ENCODE measurements at places on chromosomes 2 and 18. TPM values are rescaled to one million over a fixed set of nuclear protein-coding genes. Genes with fewer than 3 reads are reported as not detected.

The NEUROD1 gene
- not detected for total RNA-seq

The MAL gene
- 130 TPM for total RNA-seq

The IWS1 gene
- total RNA-seq: 39.6 TPM

The CNGA3 gene
- not detected for total RNA-seq

The NDUFS1 gene
- 33.9 TPM for total RNA-seq

The SP5 gene
- not detected for total RNA-seq

The HOXD8 gene
- not detected for total RNA-seq

The GREB1L gene
- not detected for total RNA-seq

The CRYBA2 gene
- not detected for total RNA-seq

The REG1A gene
- not detected for total RNA-seq

The GPR35 gene
- total RNA-seq: 11.0 TPM

DNA sequence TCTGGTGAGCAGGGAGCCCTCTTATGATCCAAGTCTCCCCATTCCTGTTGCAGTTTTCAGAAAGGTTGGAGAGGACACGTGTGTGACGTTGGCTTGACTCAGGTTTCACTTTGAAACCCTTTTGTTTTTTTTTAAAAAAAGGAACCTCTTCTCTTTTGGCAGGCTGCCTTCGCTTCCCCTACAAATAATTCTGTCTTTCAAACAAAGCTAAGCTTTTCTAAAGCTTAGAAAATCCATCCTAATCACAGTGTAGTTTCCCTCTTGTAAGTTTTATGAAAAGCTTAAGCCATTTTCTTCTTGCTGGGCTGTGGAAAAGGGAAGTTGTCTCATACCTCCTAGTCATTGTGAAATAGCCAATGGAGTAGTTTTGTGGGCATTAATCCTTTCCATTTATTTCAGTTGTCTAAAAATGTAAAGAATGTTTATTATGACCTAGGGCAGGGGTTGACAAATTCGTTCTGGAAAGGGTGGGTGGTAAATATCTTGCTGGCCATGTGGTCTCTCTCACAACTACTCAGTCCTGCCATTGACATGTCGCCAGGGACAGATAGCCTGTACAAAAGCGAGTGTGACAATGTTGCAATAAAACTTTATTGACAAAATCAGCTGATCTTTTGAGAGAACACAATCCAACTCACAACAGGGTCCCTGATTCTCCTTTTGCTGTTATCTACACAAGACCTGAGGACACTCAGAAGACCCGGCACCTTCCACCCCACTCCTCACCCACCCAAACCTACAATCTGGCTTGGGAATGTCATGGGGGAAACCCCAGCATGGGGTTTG is 878.8 kb downstream of the RNF144A start:
- H3K27me3 ChIP-seq: no peaks in the 10 kb centered on the region
- H3K36me3 ChIP-seq: no peaks in the 10 kb centered on the region
- no peak overlapping the region for H3K27ac ChIP-seq

GRCh38 chr2:239716536-239717318 is 308.4 kb downstream of the NDUFA10 start:
- H3K27me3 ChIP-seq: no peaks in the 10 kb centered on the region
- no peaks in the 10 kb centered on the region for H3K36me3 ChIP-seq
- no peak overlapping the region for H3K27ac ChIP-seq
- H3K4me1 ChIP-seq: no peaks in the 10 kb centered on the region

- no peak overlapping the region for H3K27ac ChIP-seq
- H3K36me3 ChIP-seq: no peaks in the 10 kb centered on the region
- H3K4me3 ChIP-seq: no peak overlapping the region
Observed at GRCh38 chr2:120566331-120567035, 169.2 kb upstream of the GLI2 start.

DNA sequence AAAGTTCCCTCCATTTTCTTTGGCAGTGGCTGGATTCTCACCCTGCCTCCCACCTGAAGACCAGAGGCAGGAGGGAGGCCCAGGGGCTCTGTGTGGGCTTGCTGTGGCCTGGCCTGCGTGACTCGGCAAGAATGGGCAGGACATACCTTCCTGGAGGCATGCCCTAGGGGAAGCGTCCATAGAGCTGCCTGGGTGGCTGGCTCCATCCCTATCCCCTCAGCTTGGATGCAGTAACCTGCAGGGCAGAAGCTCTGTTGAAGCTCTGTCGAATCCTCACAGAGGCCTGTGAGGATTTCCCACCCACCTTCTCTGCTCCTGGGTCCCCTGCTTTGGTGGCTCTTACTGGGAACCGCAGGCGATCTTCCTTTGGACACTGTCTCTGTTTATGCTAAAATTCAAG is 1.3 kb upstream of the PRSS56 start:
- H3K4me3 ChIP-seq: no peak overlapping the region
- H3K27me3 ChIP-seq: peaks cover 3% of the 10 kb centered on the region
- no peaks in the 10 kb centered on the region for H3K36me3 ChIP-seq
- DNase-seq: no peak
- no peak overlapping the region for H3K27ac ChIP-seq

- no peaks in the 10 kb centered on the region for H3K4me1 ChIP-seq
- H3K36me3 ChIP-seq: no peaks in the 10 kb centered on the region
- no peak for DNase-seq
- no peak overlapping the region for H3K4me3 ChIP-seq
- H3K27ac ChIP-seq: no peak overlapping the region
Observed at GRCh38 chr2:216920143-216920876, 60.4 kb upstream of the TNP1 start.

- no peaks in the 10 kb centered on the region for H3K36me3 ChIP-seq
- no peaks in the 10 kb centered on the region for H3K27me3 ChIP-seq
- no peak overlapping the region for H3K27ac ChIP-seq
Observed at GRCh38 chr2:144414324-144414845, 105.5 kb downstream of the ZEB2 start.

GRCh38 chr2:104873689-104874054 is 19.8 kb downstream of the POU3F3 start:
- peaks cover 8% of the 10 kb centered on the region for H3K4me1 ChIP-seq
- H3K36me3 ChIP-seq: no peaks in the 10 kb centered on the region

DNA sequence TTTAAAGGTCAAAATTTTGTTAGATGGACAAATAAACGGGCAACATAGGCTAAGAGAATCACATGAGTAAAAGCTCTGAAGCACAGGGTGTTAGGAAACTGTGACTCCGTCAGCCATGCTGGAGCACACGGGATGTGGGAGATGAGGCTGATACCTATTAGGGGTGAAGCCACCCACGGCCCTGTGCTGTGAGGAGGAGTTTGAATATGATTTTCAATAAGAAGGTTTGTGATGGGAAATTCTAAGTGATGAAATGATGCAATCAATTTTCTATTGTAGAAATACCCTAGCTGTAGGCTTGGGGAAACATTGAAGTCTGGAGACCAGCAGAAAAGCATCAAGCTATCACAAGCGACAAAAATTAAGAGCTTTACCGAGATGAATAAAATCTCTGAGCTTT is 431.3 kb downstream of the CMPK2 start:
- DNase-seq: no peak
- no peaks in the 10 kb centered on the region for H3K4me1 ChIP-seq
- no peaks in the 10 kb centered on the region for H3K36me3 ChIP-seq
- no peaks in the 10 kb centered on the region for H3K27me3 ChIP-seq
- H3K27ac ChIP-seq: no peak overlapping the region

DNA sequence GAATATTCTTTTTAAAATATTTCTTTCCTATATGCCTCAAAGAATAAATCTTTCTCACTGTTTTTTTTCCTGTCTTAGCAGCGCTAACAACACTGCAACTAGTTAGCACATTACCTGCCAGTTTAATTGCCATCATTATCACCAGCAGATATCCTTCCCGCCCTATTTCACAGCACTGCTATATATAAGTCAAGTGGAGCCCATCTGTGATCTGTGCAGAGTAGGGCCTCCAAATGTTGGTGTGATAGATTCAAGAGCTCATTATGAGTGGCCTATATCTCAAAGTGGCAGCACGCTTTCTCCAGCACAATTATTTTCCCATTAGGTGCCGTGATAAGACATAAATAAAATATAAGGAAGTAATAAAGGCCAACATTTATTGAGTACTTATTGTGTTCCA is 19.8 kb upstream of the RGPD4 start:
- no peaks in the 10 kb centered on the region for H3K27me3 ChIP-seq
- DNase-seq: no peak
- H3K4me3 ChIP-seq: no peak overlapping the region

GRCh38 chr2:189874586-189875320 is 90.5 kb downstream of the PMS1 start:
- H3K36me3 ChIP-seq: peaks cover 3% of the 10 kb centered on the region
- no peak overlapping the region for H3K4me3 ChIP-seq
- no peaks in the 10 kb centered on the region for H3K27me3 ChIP-seq
- no peak overlapping the region for H3K27ac ChIP-seq

DNA sequence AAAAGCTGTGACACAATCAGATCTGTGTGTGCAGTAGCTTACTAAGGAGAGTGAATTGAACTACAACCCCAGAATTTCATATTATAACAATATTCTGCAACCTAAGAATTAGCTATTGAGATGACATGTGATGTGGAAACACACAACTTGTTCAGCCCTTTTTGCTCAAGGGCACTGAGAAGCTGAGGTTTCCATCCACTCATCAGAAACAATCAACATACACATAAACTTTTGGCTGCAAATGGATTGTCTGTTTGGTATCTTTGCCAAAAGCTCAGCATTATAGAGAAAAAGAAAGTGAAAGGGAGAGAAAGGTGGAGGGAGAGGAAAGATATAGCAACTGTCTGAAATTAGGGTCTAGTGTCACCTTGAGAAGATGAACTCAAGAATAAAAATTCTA is 117.2 kb upstream of the KLF7 start:
- H3K4me1 ChIP-seq: no peaks in the 10 kb centered on the region
- no peaks in the 10 kb centered on the region for H3K36me3 ChIP-seq
- no peak overlapping the region for H3K27ac ChIP-seq
- H3K4me3 ChIP-seq: no peak overlapping the region

DNA sequence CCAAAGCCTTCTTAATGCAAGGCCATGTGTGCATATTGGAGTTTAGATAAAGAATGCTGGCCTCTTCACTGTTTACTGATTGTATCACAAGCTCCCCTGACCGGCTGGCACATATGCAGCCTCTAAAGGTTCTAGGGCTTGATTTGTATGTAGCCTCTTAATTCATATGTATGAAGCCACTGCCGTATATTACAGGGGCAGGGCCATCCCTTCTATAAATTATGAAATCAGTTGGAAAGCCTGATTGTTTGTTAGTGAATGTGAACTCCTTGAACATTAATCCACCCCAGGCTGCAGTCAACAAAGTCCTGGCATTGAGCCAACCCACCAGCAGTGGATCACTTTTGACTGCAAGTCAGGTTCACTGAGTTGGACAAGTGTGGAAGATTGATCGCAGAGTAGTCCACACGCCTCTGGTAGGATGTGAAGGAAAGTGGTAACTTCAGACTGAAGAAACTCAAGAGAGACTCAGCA is 61.6 kb upstream of the PARD3B start:
- H3K4me1 ChIP-seq: no peaks in the 10 kb centered on the region
- H3K36me3 ChIP-seq: no peaks in the 10 kb centered on the region
- DNase-seq: no peak
- H3K27me3 ChIP-seq: no peaks in the 10 kb centered on the region
- no peak overlapping the region for H3K4me3 ChIP-seq
- H3K27ac ChIP-seq: no peak overlapping the region

- H3K4me1 ChIP-seq: no peaks in the 10 kb centered on the region
- no peak overlapping the region for H3K27ac ChIP-seq
- H3K36me3 ChIP-seq: no peaks in the 10 kb centered on the region
- peaks cover 12% of the 10 kb centered on the region for H3K27me3 ChIP-seq
Observed at GRCh38 chr2:27185331-27186026, 26.4 kb upstream of the ATRAID start.

DNA sequence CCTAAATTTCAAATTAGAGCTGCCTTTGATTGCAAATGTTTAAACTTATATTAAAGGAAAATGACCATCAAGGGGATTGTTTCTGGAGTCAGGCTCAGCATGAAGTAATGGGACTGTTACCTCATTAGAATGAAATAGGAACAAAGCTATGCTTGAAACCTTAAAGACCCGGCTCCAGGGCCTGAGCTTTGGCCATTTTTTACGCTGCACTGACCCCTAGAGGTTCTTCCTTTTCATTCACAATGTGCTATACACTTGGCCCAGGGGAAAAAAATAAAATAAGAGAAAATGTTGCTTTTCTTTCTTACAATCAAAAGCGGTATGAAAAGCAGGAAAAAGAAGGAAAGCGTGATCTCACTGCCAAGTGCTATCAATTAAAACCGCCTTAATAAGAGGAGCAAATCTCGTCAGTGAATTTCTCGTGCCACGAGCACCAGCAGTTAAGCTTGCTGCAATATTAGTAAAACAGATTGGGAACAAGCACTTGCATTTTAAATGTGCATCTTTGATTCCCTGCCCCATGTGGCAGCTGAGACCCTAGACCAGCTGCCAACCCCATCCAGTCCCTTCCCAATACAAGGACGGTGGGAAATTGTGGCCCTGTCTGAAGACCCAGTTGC is 96.6 kb downstream of the MBD2 start:
- no peaks in the 10 kb centered on the region for H3K27me3 ChIP-seq
- no peaks in the 10 kb centered on the region for H3K36me3 ChIP-seq
- no peak overlapping the region for H3K27ac ChIP-seq
- H3K4me1 ChIP-seq: peaks cover 10% of the 10 kb centered on the region

GRCh38 chr18:77101410-77102258 is 30.9 kb downstream of the MBP start:
- DNase-seq: no peak
- H3K27ac ChIP-seq: peak overlapping the region; percentile 86
- peaks cover 23% of the 10 kb centered on the region for H3K36me3 ChIP-seq
- H3K4me1 ChIP-seq: peaks cover 95% of the 10 kb centered on the region

DNA sequence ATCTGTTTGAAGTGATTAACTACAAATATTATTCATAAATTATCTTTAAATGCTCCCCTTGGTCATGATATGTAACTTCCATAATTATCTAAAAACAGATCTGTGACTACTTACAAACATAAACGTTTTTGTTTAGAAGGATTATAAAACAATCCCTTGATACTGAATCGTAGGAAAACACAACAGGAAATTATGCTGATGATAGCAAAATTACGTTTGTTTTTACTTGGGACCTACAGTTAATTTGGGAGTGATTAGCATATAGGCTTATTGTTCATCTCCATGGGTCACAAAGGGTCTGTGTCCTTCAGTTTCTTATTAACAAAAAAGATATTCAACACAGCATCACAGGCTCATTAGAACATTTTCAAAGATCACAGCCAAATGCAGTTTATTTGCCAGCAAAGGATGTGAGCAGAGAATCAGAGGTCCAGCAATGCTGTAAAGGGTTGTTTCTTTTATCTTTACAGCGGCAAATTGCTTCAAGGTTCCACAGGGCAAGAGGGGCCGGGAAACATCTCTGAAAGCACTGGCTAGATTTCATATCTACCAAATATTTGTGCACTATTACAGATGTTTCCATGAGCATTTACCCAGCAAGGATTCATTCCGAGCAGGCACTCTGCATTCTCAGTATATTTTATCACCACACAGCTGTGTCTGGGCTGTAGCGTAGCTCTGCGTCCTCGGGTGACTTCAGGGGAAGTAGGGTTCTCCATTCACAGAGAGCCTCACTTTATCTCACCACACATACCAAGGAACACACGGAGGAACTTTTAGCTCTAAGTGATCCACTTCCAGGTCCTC is 4.1 kb downstream of the CCDC195 start:
- H3K27me3 ChIP-seq: no peaks in the 10 kb centered on the region
- H3K4me3 ChIP-seq: no peak overlapping the region
- H3K27ac ChIP-seq: no peak overlapping the region
- H3K36me3 ChIP-seq: no peaks in the 10 kb centered on the region
- H3K4me1 ChIP-seq: no peaks in the 10 kb centered on the region

GRCh38 chr2:172233987-172234715 is 131.5 kb upstream of the DLX2 start:
- no peak for DNase-seq
- no peak overlapping the region for H3K4me3 ChIP-seq
- H3K36me3 ChIP-seq: no peaks in the 10 kb centered on the region
- peaks cover 15% of the 10 kb centered on the region for H3K4me1 ChIP-seq
